AG10803 (cell line): ENCODE measurements at places on chromosomes 13 and 19.
A peak's percentile ranks its signal among the peaks of the same experiment; 100 is the strongest.

DNA sequence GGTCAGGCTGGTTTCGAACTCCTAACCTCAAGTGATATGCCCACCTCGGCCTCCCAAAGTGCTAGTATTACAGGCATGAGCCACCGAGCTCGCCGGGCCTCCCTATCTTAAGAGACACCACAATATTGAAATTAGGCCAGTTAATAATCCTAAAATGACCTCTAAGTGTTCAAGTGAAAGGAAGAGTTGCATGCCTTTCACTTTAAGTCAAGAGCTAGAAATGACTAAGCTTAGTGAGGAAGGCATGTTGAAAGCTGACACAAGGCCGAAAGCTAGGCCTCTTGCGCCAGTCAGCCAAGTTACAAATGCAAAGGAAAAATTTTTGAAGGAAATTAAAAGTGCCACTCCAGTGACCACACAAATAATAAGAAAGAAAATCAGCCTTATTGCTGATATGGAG is 144.5 kb upstream of the FNDC3A start:
- no peak for DNase-seq

DNA sequence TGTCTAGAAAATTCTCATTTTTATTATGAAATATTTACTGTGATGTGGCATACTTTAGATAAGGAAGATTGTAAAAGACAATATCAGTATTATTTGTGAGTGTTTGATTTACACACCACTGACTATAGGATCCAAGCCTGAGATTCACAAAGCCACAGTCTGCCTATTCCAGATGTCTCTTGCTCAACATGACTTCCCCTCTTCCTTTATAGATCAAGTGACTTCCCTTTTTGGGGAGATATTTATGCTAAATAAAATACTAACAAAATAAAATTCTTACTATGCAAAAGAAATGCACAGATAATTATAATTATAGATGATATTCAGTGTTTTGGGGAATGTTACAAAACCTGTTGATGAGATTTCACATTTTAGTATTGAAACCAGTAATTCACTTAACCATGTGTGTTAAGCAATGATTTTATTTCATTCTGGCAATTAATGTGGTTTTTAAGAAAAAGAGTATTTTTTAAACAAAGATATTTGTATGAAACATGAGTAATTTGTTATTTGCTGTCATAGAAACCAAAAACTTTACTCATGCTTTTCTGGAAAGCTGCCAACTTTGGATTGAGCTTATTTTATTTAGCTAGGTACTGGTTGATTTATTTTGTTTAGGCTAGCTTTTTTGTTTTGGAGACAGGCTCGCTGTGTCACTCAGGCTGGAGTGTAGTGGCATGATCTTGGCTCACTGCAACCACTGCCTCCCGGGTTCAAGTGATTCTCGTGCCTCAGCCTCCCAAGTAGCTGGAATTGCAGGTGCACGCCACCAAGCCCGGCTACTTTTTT is 13.7 kb upstream of the GPR183 start:
- DNase-seq, result peak; percentile 88

DNA sequence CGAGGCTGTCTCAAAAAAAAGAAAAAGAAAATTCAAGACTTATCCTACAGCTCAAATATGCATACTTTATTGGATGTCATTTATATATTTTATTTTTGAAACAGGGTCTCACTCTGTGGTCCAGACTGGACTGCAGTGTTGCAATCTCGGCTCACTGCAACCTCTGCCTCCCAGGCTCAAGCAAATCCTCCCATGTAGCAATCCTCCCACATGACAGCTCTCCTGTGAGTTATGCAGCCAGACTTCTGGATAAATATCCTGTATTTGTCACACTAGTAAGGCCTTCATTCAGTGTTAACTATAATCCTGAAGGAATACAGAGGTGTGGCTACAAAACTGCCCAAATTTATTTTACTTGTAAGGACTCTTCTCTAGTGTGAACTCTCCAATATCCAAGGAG is 7.2 kb downstream of the ZNF552 start:
- peak; percentile 31 for DNase-seq

GRCh38 chr13:94416454-94417080 is 62.9 kb downstream of the DCT start:
- no peak for DNase-seq

GRCh38 chr13:104773775-104774174 is 1707.6 kb upstream of the SLC10A2 start:
- peak; percentile 19 for DNase-seq

GRCh38 chr13:106685143-106685542 is 117.2 kb upstream of the ARGLU1 start:
- no peak for DNase-seq

DNA sequence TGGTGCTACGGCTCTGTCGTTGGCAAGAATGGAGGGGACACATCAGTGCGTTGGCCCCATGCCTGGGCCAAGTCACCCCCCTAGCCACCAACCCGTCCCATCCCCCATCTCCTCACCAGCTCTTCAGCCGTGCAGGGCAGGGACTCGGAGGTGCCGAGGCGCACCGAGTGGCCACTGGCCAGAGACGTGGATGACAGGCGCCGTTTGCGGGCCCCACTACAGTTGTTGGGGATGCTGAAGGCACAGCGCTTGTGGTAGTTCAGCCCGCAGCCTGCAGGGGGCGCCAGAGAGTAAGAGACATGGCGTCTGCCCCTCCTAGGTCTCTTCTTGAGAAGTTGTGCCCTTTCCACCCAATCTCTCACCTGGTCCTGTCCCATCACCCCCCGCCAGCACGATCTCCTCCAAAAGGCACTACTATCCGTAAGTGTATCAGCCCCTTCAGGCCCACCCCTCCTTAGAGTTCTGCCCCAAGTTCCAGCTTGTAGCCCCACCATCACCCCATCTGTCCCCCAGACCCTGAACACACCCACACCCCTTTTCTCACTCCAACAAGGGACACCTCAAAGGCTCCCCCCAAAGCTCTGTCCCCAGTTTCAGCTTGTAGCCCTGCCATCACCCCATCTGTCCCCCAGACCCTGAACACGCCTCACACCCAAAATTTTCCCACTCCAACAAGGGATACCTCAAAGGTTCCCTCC is 12.4 kb downstream of the PRKD2 start:
- DNase-seq, result peak; percentile 33

DNA sequence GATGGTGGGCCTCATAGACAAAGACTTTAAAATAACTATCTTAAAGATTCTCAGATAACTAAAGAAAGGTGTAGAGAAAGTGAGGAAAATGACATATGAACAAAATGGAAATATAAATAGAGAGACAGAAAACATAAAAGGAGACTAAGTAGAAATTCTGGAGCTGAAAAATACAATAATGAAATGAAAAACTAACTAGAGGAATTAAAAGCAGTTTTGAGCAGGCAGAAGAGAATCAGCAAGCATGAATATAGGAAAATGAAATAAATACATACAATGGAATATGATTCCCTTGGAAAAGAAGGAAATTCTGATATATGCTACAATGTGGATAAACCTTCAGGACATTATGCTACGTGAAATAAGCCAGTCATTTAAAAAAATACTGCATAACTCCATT is 3.9 kb downstream of the EEF1AKMT1 start:
- DNase-seq, result no peak

DNA sequence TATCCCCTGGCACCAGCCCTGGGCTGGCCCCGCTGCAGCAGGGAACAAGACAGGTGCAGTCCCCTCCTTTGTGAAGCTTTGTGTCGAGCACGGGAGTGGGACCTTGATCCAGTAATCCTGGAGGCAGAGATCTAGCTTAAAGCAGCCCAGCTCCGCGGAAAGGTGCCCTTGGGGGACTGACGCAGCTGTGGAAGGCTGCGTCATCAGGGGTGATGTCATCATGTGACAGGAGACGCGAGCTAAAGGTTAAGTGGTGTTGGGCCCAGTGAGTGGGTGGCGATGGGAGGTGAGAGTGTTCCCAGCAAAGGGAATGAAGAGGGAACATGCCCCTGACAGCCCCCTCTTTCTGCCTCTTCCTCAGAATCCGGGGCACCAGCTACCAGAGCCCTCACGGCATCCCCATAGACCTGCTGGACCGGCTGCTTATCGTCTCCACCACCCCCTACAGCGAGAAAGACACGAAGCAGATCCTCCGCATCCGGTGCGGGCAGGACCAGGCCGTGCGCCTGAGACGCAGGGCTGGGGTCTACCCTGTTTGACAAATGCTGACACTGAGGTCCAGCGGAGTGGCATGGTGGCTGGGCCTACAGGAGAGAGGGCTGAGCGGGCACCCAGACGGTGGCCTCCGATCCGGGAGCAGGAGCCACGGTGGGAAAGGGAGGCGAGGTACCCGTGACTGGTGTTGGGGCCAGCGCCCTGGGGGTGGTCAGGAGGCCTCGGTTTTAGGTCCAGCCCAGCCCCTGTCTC is 2.6 kb downstream of the LHB start:
- no peak for DNase-seq

DNA sequence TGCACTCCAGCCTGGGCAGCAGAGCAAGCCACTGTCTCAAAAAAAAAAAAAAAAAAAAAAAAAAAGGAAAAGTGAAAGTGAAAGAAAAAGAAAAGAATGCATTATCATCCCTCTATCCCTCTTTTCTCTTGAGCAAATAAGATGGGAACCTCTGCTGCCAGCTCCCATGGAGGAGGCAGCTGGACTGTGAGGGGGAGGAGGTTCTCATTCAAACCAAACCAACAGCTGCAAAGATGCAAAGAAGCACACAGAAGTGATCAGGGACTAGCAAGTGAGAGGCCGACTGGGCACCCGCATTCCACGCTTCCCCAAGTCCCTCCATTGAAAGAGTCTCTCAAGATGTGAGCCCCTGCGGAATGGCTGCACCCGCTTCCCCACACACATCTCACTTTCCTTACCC is 63.5 kb downstream of the TSHZ3 start:
- DNase-seq, result peak; percentile 65

DNA sequence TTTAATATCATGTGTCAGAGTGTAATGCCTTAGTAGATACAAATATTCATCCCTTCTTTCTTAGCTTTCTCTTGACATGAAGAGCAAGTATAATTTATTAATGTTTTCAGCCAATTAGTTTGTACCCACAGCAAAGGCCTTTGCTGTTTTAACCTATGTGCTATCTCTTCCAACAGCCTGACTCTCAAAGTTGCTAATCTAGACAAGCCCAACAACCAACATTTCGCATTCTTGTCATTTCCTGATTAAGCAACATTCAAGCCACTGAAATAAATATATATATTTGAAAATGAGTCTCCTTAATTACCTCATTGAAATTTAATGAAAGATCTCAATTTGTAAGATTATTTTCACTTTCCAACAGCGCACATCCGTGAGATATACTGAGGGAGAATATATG is 18.5 kb downstream of the EPSTI1 start:
- no peak for DNase-seq

GRCh38 chr19:4979211-4979807 is 10.4 kb downstream of the KDM4B start:
- no peak for DNase-seq

GRCh38 chr19:35521124-35521743 is 6.9 kb downstream of the SBSN start:
- DNase-seq, result no peak

GRCh38 chr19:18943465-18943864 is 2.4 kb upstream of the HOMER3 start:
- DNase-seq, result no peak

DNA sequence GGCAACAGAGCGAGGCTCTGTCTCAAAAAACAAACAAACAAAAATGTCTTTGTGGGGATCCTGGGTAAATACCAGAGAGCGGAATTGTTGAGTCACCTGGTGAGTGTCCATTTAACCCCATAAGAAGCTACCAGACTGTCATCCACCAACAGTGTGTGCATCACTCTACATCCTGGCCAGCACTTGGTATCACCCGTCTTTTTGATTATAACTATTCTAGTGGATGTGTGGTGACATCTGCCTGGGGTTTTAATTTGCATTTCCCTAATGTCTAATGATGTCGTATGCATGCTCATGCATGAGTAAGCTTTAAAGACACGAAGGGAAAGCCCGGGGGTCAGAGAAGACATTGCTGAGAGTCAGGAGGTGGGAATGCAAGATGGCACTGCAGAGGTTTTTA is 126.7 kb upstream of the MRI1 start:
- peak; percentile 34 for DNase-seq
